ENCODE measurements at places on chromosomes 16 and 17. TPM values are rescaled to one million over a fixed set of nuclear protein-coding genes. Genes with fewer than 3 reads are reported as not detected.

The CD68 gene
- 7.0 TPM for total RNA-seq

DNA sequence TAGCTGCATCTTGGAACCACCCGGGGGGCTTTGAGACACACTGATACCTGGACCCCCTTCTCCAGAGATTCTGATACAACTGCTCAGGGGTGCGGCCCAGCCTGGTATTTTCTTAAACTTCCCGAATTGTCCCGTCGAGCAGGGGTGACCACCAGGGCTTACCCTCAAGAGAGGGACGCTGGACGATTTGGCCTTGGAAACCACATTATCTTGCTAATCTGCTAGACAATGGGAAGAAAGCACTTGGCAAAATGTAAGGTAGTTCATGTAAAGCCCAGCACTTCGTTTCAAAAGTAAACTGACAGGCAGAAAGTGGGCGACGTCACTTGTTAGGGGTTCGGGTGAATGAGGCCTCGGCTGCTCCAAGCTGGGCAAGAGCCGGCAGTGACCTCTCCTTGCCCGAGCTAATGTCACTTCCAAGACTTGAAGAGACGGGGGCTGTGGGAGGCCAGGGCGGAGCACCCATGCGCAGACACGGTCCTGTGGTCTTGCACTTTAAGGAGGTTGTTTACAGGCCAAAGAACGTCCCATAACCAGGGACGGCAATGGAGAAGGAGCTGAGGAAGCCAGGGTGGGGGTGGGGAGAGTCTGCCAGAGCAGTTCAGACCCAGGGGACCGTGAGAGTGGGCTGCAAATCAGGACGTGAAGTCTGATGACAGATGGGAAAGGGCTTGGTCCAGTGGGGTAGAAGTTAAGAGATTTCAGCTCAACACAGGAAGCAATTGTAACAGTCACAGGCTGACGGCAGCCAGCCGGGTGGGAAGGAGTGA lies 152.7 kb upstream of the GSE1 start:
- H3K36me3 ChIP-seq, result no peaks in the 10 kb centered on the region
- H3K27ac ChIP-seq, result no peak overlapping the region
- H3K27me3 ChIP-seq, result peaks cover 81% of the 10 kb centered on the region
- no peak overlapping the region for H3K4me3 ChIP-seq

DNA sequence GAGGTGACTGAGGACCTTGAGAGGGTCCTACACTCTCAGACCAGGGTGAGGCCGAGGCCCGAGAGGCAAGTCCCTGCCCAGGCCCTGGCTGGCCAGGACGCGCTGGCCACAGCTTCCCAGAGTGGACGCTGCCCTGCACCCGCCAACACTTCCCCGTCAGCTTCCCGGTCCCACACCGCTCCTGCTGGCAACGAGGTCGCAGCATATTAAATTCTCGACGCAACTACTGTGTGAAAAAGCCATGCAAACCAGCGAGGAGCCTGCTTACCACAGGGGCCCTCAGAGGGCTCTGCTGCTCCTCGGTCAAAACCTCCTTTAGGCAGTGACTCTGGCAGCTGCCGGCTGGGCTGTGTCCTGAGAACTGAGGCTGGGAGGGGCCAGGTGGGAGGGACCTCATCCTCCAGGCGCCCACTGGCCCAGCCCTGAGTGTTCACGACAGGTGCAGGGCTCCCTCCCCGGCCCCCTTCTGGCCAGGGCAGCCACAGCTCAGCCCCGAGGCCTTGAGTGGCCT lies 2.1 kb upstream of the TEX19 start:
- H3K27me3 ChIP-seq, result no peaks in the 10 kb centered on the region
- H3K4me1 ChIP-seq, result peaks cover 9% of the 10 kb centered on the region
- no peak overlapping the region for H3K27ac ChIP-seq
- no peak for DNase-seq
- no peaks in the 10 kb centered on the region for H3K36me3 ChIP-seq

DNA sequence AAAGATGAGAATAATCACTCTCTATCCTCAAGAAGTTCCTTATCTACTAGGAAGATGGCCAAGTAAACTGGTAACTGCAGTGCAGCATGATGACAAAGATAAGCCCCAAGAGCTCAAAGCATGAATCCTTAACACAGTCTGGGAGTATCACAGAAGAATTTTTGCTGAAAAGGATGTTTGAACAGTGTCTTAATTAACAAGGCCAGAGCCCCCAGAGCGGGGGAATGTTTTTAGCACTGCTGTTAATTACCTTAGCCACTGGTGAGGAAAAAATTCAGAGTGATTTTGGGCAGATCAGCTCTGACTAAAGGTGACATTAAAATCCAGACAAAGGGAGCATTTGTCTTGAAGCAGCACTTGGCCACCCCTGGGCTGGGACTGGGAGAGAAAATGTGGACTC lies 30.1 kb downstream of the ADAMTS18 start:
- no peak overlapping the region for H3K27ac ChIP-seq
- peaks cover 3% of the 10 kb centered on the region for H3K27me3 ChIP-seq
- no peaks in the 10 kb centered on the region for H3K36me3 ChIP-seq
- DNase-seq, result no peak
- no peak overlapping the region for H3K4me3 ChIP-seq
- no peaks in the 10 kb centered on the region for H3K4me1 ChIP-seq

GRCh38 chr17:45129940-45130680 lies 2.2 kb downstream of the PLCD3 start:
- H3K27me3 ChIP-seq, result no peaks in the 10 kb centered on the region
- H3K27ac ChIP-seq, result no peak overlapping the region
- no peak for DNase-seq
- no peaks in the 10 kb centered on the region for H3K4me1 ChIP-seq
- H3K4me3 ChIP-seq, result no peak overlapping the region
